ENCODE measurements at places on chromosomes 6 and 20.

DNA sequence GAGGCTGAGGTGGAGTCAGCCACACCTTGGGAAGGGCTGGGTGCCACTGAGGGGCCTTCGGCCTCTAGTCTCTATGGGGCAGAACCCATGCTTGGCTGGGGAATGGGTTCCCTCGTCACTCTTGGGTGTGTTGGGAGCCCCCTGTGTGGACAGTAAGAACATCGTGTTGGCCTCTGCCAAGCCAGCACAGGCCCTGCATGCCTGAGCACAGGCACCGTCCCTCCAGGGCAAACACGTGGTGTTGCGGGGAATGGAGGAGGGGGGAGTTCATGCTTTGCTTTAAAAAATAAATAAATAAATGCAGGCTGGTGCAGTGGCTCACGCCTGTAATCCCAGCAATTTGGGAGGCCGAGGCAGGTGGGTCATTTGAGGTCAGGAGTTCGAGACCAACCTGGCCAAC lies 63.0 kb downstream of the EZR start:
- no peak for DNase-seq

DNA sequence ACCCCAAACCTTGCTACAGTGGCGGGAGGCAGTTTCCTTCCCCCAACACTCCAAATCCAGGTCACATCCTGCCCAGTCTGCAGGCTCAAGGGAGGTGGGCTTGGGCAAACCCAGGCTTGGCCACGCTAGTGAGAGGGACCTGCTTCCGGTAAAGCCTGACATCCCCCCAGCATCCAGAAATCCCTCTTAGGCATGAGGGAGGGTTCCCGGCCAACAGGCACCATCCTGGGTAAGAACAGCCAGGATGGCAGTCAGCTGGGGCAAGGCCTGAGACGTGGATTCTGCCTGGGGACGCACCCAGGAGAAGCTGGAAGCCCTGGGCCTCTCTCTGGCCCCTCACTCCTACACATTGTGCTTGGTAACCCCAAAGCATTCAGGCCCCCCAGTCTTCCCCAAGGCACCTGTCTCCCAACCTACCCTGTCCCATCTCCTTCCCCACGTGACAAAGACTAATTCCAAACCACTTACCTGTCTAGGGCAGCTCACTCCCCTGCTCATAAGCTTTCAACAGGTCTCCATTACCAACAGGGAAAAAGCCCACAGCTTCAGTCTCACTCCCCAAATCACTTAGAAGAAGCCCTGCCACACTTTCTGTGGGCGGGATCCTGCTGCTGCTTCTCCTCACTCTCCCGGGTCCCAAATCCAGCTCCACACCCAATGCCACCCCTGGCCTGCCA lies 2.1 kb downstream of the C20orf144 start:
- no peak for DNase-seq

DNA sequence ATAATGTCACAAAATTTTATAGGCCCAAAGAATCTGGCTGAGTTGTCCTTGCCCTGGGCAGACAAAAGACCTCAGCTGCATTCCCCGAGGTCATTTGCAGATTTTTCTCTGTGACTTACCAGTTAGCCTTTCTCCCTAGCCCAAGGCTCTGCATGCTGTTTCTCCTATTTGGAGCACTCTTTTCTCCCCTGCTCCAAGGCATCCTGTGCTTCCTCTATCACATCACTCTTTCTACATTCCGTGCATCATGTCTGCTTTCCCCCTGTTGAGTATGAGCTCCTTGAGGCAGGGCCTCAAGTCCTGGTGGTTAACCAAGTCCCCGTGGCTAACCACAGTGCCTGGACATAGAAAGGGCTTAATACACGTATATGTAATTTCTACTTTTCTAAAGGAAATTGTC lies 593 bp upstream of the GSTA3 start:
- no peak for DNase-seq

GRCh38 chr6:63813566-63814120 lies 178.0 kb downstream of the PHF3 start:
- DNase-seq, result no peak

- no peak for DNase-seq
These were observed 106.8 kb upstream of the BEND6 start for GRCh38 chr6:56848105-56848504.

DNA sequence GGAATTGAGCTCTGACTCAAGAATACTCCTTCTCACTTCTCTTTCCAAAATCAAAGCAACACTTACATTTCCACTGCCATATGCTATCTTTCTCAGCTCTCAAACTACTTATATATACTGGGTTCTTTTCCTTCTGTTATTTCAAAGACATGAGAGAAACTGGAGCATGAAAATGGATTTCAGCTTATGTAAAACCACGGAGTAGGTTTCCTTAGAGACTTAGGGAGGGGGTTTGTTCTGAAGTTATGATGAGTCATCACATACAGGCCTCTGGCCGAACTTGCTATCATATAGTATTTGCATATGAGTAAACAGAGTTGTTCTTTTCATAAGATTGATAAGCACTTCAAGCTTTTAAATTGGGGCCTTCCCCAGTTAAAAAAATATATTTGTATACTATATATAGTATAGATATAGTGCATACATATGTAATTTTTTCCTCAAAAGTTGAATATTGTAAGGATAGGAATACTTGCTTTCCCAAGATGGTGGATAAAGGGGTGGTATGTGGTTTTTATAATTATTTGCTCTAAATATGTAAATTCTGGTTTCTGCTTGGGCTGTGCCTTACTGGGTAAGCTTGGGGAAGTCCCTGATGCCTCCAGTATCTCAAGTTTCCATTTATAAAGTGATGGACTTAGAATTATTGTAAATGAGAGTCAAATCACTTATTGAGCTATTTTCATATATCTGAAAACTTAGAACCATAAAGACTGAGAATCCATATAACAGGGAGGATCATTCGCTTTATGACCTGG lies 273.9 kb downstream of the RFPL4B start:
- DNase-seq, result no peak

DNA sequence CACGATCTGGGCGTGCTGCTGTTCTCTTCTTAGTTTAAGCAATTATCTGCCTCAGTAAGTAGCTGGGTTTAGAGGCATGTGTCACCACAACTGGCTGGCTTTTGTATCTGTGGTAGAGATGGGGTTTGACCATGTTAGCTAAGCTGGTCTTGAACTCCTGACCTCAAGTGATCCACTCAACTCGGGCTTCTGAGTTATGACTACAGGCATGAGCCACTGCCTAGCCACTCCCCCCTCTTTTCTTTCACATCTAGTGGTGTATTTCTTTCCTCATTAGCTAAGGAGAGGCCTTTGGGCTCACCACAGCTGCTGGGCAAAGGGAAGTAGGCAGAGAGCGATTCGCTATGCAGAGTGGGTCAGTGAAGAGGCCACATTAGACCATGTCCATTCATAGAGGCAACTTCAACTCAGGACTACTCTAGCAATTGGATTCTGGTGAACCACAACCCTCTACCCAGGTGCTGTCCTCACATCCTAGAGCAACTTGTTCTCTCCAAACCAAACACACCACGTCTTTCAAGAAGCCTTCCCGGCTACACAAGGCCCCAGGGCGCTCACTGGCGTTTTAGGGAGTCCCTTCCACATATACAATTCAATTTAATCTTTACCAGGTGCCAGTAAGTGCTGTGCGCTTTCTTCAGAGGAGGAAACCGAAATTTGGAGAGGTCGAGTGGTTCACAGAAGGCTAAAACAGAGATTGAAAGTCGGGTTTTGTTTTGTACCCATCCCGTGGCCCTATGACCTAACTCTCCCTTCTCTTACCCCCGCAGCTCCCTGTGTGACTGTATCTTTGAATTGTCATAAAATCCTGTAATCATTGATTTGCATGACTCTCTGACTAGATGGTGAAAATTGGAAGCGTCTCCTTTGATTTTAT lies 26.5 kb upstream of the GFOD1 start:
- DNase-seq, result no peak

DNA sequence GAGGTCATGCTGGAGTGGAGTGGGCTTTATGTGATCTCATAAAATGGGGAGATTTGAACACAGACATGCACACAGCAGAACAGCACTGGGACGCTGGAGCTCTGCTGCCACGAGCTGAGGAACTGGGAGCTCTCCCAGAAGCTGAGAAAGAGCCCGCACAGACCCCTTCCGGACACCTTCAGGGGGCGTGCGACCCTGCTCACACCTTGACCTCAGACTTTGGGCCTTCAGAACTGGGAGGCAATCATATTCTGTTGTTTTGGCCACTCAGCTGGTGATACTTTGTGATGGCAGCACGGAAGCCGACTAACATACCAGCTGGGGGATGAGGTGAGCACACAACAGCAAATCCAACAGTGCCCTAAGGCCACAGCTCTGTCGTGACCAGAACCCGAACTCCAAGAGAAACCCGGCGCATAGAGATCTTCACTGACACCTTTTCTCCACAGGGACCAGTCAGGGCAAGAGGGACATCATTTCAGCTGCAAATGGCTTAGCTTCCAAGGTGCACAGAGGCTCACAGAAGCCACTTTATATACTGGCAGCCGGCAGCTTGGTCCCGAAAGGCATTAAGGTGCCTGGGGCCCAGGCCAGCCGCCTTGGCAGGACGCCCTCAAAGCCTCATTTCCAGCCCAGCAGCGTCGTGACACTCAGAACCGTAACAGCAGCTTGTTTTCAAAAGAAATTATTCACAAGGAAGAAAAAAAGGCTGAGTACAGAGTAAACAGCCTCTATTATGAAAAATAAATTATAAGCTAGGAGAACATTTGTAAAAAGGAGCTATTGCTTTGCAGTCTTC lies 89.3 kb downstream of the RNASET2 start:
- no peak for DNase-seq
